HFFc6 (cell line): ENCODE measurements at places on chromosomes 13 and 19. TPM values are rescaled to one million over a fixed set of nuclear protein-coding genes. Genes with fewer than 3 reads are reported as not detected.

GRCh38 chr19:2424686-2425621 is 2.4 kb downstream of the TIMM13 start:
- DNase-seq, result peak; percentile 66
- H3K4me3 ChIP-seq, result peak overlapping the region; percentile 28; the same call in 1 of the 2 replicates
- 0 out of 2 replicates have a peak, but pooled peaks cover 4% of the 10 kb centered on the region for H3K36me3 ChIP-seq
- H3K27ac ChIP-seq, result no peak overlapping the region

- H3K27me3 ChIP-seq, result peaks cover 6% of the 10 kb centered on the region; the same call in 1 of the 2 replicates
- DNase-seq, result peak; percentile 37
- H3K36me3 ChIP-seq, result peaks cover 14% of the 10 kb centered on the region
- H3K4me1 ChIP-seq, result peaks cover 36% of the 10 kb centered on the region
Observed at GRCh38 chr19:43306097-43306496, 36.8 kb upstream of the PSG9 start.

DNA sequence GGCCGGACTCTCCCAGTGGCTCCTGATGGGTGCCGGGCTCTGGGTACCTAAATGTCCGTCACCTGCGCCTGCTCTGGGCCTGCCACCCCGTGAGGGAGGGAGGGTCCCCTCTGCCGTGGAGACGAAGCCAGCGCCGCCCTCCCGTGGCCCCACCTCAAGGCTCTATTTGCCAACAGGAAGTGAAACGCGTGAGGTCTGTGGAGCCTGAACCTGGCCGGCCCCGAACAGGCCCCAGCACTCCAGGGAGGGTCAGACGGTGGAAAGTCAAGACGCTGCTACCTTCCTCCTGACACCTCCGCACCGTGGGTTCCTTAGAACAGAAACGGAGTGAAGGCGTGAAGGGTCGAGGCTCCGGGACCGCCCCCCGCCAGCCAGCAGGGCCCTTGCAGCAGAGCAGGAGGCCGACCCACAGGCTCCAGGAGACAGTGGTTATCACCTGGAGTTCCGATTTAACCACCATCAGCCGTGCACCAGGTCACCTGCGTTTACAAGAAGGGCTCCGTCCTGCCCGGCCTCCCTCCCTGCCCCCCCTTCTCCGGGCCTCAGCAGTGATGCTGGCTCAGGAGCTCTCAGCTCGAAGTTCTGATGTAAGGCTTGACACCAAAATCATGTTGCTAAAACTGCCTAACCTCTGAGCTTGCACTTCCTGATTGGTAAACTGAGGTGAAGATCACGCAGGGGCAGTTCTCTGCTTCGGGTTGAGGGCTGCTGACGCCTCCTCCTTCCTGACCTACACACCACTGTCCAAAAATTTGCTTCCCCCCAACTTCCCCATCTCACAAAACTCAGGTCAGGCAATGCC is 50.9 kb upstream of the C13orf46 start:
- H3K27me3 ChIP-seq, result no peaks in the 10 kb centered on the region; the same call in 1 of the 2 replicates
- H3K27ac ChIP-seq, result no peak overlapping the region
- peaks cover 18% of the 10 kb centered on the region for H3K4me1 ChIP-seq
- H3K36me3 ChIP-seq, result peaks cover 35% of the 10 kb centered on the region
- no peak overlapping the region for H3K4me3 ChIP-seq

DNA sequence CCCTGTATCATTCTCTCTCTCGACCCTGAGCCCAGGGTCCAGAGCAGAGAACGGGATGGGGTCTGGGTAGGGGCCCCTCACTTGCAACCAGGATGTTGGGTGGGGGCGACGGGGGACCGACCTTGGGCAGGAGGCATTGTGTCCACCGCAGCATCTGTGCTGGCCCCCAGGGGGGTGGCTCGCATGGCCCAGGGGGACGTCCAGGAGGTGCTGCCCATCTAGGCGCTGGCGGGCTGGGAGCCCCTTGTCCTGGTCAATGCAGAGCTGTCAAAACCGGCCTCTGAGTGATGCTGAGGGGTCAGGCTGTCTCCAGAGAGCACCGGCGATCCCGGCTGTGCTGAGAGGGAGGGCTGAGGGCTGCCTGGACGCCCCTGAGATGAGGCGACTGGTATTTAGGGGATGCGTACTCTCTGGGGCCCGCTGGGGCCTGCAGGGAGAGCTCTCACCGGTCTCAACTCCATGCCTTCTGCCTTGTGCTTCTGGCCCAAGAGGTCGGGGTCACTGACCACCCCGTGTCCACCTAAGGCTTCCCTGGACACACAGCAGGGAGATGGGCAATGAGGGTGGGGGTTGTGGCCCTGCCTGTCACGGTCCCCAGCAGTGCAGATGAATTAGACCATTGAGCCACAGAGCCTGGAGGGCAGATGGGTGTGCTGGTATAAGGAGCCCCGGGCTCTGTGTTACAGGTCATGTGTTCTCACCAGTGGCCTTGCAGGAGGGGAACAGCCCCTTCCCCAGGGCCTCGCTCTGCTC is 8.6 kb downstream of the RPS9 start:
- peaks cover 20% of the 10 kb centered on the region for H3K27me3 ChIP-seq
- DNase-seq, result no peak
- H3K4me1 ChIP-seq, result peaks cover 59% of the 10 kb centered on the region
- H3K27ac ChIP-seq, result peak overlapping the region; percentile 86
- no peak overlapping the region; the same call in 1 of the 2 replicates for H3K4me3 ChIP-seq

DNA sequence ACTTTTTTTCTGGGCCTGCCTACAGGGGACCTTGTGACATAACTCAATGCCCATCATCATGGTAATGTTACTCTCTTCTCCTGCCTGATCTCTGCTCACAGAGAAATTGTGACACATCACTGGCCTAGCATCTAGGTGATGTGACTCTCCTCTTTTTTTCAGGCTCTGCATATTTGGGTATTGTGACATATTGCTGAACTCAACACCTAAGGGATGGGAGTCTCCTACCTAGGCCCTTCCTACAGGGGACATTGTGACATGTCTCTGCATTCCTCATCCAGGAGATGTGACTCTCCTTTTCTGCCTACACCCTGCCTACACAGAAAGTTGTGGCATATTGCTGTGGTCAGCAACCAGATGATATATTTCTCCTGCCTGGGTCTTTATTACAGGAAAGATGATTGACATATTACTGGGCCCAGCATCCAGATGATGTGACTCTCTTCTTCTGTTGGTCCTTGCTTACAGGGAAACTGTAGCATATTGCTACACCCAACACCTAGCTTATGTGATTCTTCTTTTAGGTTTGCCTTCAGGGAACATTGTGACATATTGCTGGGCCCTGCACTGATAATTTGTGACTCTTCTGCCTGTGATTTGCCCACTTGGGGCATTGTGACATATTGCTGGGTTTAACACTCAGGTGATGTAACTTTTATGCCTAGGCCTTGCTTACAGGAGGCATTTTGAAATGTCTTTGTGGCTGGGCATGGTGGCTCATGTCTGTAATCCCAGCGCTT is 21.0 kb upstream of the ZNF254 start:
- H3K4me3 ChIP-seq, result no peak overlapping the region
- H3K27ac ChIP-seq, result no peak overlapping the region
- DNase-seq, result no peak
- peaks cover 7% of the 10 kb centered on the region for H3K4me1 ChIP-seq

- H3K27me3 ChIP-seq, result no peaks in the 10 kb centered on the region; the same call in 1 of the 2 replicates
- no peak overlapping the region for H3K27ac ChIP-seq
- H3K4me1 ChIP-seq, result no peaks in the 10 kb centered on the region
Observed at GRCh38 chr13:102935896-102936321, 90.1 kb downstream of the ERCC5 start.

GRCh38 chr13:63501702-63502101 is 2086.1 kb upstream of the PCDH20 start:
- no peak for DNase-seq
- no peak overlapping the region for H3K27ac ChIP-seq
- no peaks in the 10 kb centered on the region for H3K36me3 ChIP-seq
- no peaks in the 10 kb centered on the region for H3K4me1 ChIP-seq
- no peak overlapping the region for H3K4me3 ChIP-seq
- no peaks in the 10 kb centered on the region for H3K27me3 ChIP-seq

DNA sequence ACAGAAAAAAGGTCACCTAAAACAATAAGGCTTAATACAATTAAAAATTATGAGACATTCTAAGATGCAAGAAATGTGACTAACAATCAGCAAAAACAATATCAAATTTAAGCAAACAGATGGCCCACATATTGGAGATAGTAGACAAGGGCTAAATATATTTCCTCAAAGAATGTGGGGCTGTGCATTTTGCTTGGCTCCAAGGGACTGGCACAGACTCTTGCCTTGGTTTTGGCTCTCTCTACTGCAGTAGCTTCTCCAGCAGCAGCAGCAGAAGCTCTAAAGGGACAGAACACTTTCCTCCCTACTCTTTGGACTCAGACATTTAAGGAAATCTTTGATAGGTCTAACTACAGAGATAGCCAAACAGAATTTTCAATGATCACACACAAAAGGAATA is 38.2 kb upstream of the ZNF780A start:
- peaks cover 4% of the 10 kb centered on the region; the same call in 1 of the 2 replicates for H3K36me3 ChIP-seq
- no peak overlapping the region for H3K4me3 ChIP-seq
- no peak overlapping the region for H3K27ac ChIP-seq
- DNase-seq, result no peak

- DNase-seq, result no peak
- no peak overlapping the region for H3K4me3 ChIP-seq
- peaks cover 21% of the 10 kb centered on the region for H3K27me3 ChIP-seq
- H3K36me3 ChIP-seq, result no peaks in the 10 kb centered on the region
- H3K27ac ChIP-seq, result no peak overlapping the region
- peaks cover 14% of the 10 kb centered on the region for H3K4me1 ChIP-seq
Observed at GRCh38 chr19:2305452-2306280, 2.3 kb downstream of the LINGO3 start.

DNA sequence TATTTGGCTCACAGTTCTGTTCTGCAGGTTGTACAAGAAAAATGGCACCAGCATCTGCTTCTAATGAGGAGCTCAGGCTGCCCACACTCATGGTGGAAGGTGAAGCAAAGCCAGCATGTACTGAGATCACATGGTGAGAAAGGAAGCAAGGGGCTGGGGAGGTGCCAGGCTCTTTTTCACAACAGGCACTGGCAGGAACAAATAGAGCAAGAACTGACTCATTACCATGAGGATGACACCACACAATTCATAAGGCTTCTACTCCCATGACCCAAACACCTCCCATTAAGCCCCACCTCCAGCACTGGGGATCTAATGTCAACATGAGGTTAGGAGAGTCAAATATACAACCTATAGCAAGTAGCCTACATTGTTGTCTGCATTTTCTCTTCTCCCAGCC is 522.6 kb downstream of the RFC3 start:
- DNase-seq, result peak; percentile 18
- no peak overlapping the region for H3K27ac ChIP-seq
- H3K36me3 ChIP-seq, result no peaks in the 10 kb centered on the region

DNA sequence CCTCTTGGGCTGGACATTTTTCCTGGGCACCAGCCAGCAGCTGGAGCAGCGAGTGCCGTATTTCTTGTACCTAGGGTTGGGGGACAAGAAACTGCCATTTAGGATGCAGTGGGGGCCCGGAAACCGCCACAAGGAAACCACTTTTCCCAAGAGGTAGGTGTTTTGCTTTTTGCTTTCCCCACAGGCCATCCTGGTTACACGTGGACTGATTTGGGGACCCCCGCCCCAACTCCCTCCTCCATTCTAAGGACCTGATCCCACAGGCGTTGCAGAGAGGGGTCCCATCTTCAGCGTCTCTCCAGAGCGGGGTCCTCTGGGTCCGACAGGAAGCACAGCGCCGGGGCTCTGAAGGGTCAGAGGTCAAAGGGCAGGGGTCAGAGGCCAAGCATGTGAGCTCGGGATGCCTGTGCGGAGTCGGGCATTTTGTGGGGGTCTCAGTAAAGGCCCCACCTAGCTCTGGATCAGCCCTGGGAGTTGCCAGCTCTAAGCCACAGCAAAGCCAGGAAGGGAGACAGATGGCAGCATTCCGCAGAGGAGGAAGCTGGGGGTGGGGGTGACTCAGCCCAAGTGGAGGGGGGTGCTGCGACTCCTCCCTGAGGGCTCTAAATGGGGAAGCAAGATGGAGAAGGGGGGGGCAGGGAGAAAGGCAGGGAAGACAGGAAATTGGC is 4.3 kb downstream of the ZGLP1 start:
- no peaks in the 10 kb centered on the region for H3K27me3 ChIP-seq
- peak overlapping the region; percentile 84 for H3K27ac ChIP-seq
- H3K4me1 ChIP-seq, result peaks cover 31% of the 10 kb centered on the region
- peaks cover 3% of the 10 kb centered on the region; the same call in 1 of the 2 replicates for H3K36me3 ChIP-seq

DNA sequence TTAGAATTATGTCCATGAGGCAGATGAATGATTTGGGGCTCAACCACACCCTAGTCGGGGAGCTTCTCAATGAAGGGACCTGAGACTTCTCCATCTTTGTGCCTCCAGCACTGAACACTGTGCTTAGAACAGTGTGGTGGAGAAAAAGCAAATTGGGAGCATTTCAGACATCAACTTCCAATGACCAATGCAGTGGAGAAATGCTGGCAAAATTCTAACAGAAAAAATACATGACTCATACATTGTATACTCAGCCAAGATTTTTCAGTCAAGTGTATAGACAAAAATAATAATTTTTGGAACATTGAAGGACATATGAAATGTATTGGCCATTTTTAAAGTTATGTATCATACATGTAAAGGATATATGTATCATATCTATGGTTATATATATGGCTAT is 134.7 kb downstream of the FGF14 start:
- no peaks in the 10 kb centered on the region for H3K4me1 ChIP-seq
- H3K27me3 ChIP-seq, result peaks cover 1% of the 10 kb centered on the region; the same call in 1 of the 2 replicates
- H3K4me3 ChIP-seq, result no peak overlapping the region
- DNase-seq, result no peak
- H3K27ac ChIP-seq, result no peak overlapping the region
- H3K36me3 ChIP-seq, result no peaks in the 10 kb centered on the region

GRCh38 chr19:28217022-28217421 is 995.9 kb downstream of the UQCRFS1 start:
- H3K27me3 ChIP-seq, result 0 out of 2 replicates have a peak, but pooled peaks cover 2% of the 10 kb centered on the region
- no peaks in the 10 kb centered on the region for H3K4me1 ChIP-seq
- no peak overlapping the region for H3K4me3 ChIP-seq
- DNase-seq, result no peak
- peaks cover 7% of the 10 kb centered on the region; the same call in 1 of the 2 replicates for H3K36me3 ChIP-seq

- no peak for DNase-seq
- no peak overlapping the region for H3K4me3 ChIP-seq
- H3K4me1 ChIP-seq, result no peaks in the 10 kb centered on the region
- no peaks in the 10 kb centered on the region; the same call in 1 of the 2 replicates for H3K36me3 ChIP-seq
Observed at GRCh38 chr13:86909318-86909717, 761.9 kb upstream of the SLITRK5 start.

- H3K27me3 ChIP-seq, result peaks cover 1% of the 10 kb centered on the region
- H3K36me3 ChIP-seq, result peaks cover 6% of the 10 kb centered on the region; the same call in 1 of the 2 replicates
- no peak for DNase-seq
- peaks cover 44% of the 10 kb centered on the region for H3K4me1 ChIP-seq
- H3K27ac ChIP-seq, result peak overlapping the region; percentile 43
Observed at GRCh38 chr19:46626446-46626845, 1.6 kb upstream of the PTGIR start.

- H3K27ac ChIP-seq, result no peak overlapping the region
- no peak for DNase-seq
- no peaks in the 10 kb centered on the region; the same call in 1 of the 2 replicates for H3K36me3 ChIP-seq
Observed at GRCh38 chr13:107450431-107450830, 764.9 kb downstream of the LIG4 start.

SOX21 gene
- total RNA-seq, result not detected in 3 replicates

SIGLECL1 gene
- total RNA-seq, result not detected in 3 replicates

SPTBN4 gene
- 0.37 and 0.68 TPM in 2 replicates for total RNA-seq

ZNF844 gene
- 1.1 to 6.5 TPM (median 4.1 TPM) in 3 replicates for total RNA-seq

SLC1A6 gene
- not detected in 3 replicates for total RNA-seq

C19orf44 gene
- total RNA-seq, result 3.4 to 5.5 TPM (median 5.0 TPM) in 3 replicates

NLRP4 gene
- not detected in 2 replicates for total RNA-seq

CCDC194 gene
- not detected in 3 replicates for total RNA-seq

RGL3 gene
- 7.3 to 10.6 TPM (median 8.1 TPM) in 3 replicates for total RNA-seq

IRGQ gene
- 23.8 to 24.7 TPM (median 24.5 TPM) in 3 replicates for total RNA-seq
